Activated B cell treated with CpG ODN at 0.5 μM for 24 hours (primary cell): ENCODE measurements at places on chromosomes 4 and X.

DNA sequence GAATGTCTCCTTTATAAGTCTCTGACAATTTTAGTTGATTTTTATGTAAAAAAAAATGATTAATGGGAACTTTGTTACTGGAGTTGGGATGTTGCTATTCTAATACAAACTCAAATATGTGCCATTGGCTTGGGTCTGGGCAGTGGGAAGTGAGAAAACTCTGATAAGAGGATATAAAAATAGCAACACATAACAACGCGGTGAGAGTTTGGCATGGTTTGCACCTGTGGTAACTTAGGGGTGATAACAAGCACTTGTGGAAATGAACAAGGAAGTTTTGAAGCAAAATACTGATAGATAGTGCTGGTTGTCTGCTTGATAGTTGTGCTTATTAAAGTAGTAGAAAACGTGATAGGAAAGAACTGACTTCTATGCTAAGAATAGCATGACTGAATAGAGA lies 743.3 kb upstream of the AGA start:
- DNase-seq, result no peak

GRCh38 chr4:36692586-36692985 lies 411.2 kb downstream of the DTHD1 start:
- no peak for DNase-seq

DNA sequence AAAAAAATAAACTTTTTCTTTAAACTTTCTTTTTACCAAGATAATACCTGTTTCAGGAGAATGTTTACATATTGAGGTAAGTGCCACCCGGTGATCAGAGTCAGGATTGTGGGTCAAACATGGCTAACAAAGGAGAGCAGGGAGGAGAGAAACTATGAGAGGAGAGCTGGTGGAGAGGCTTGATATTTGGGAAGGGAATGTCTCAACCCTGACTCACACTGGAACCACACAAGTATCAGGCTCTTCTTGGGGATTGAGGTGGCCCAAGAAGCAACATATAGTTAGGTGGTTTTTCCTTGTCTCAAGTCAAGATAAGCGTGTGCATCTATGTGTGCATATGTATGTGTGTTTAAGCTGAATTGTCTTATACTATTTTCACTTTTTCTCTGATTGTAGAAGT lies 6.7 kb downstream of the TCEAL1 start:
- no peak for DNase-seq

GRCh38 chrX:41036668-41037326 lies 48.4 kb upstream of the USP9X start:
- DNase-seq, result no peak

DNA sequence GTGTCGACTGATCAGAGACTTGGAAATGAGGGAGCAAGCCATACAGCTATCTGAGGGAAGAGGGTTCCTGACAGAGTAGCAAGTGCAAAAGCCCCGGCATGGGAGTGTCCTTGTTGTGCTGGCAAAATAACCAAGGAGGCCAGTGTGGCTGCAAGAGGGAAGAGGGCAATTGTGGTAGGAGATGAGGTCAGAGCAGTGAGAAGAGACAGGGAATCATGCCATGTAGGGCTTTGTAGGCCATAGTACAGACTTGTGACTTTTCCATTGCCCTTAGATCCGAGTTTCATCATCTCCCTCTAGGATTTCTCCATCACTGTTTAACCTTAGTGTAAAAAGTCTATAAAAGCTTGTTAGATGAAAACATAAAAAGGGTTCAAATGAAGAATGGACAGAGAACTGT lies 76.2 kb downstream of the DOCK11 start:
- DNase-seq, result no peak

DNA sequence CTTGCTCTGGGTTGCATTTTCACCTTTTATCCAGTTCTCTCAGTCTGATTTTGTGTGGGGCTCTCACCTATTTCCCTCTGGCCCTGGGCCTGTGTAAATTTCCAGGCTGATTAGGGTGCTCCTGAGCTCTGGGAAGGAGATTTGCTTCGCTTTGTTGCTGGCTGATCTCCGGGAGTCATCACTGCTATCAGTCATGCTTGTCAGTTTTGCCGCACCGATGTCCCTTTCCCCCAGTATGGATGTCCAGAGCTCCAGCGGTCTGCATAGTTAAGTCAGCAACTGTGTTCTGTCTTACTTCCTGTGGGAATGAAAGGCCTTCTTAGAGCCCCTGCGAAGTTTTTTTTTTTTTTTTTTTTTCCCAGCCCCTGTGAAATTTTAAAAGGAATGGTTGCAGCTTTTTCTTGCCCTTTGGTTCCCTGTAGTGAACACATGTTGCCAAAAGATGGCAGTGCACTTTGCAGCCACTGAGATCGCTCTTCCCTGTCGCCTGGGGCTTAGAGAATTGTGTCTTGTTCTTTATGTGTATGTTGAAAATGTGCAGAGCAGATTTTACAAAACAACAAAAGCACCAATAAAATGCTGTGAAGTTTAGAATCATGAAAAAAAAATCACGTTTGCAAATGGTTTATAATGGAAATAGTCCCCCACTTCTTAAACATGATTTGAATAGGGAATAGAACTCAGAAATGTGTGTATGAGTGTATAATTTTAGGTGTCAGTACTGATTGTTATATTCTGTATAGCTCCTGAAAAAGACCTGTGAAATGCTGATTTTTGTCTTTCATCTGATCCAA lies 109.1 kb upstream of the SLC4A4 start:
- no peak for DNase-seq

GRCh38 chrX:7444967-7445366 lies 297.0 kb upstream of the PUDP start:
- DNase-seq, result no peak

DNA sequence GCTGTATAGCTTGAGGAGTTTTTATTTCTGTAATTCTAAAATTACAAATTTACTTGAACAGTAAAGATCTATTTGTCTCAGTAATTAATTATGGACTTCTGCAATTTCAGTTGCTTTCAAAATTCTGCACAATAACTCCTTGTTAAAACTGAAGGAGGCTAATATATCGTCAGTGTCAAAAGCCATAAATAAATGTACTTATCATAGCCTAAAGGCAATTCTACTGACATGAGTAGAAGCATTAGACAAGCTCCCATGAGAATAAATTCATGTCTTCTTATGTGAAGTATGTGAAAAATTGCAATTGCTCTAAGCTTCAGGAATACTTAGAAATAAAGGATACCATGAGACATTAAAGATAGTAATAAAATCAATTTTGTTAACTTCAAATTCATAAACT lies 381.2 kb upstream of the PCDH10 start:
- DNase-seq, result no peak

DNA sequence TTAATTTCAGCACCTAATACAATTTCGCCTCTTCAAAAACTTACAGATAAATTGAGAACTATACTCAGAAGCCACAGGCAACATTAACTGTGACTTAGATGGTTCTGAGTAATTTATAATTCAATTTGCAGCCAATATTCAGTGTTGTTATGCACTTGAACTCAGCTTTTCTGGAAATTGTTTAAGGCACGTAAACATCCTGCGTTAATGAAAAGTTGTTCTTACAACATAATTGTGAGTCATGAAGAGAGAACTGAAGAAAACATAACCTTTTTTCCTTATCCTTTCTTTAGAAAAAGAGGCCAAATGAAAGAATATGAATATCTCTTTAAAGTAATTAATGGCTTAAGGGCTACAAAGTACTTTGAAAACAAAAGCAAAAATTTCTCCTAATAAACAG lies 16.6 kb upstream of the H2AZ1 start:
- no peak for DNase-seq

GRCh38 chr4:5018096-5018495 lies 1.2 kb downstream of the CYTL1 start:
- no peak for DNase-seq

DNA sequence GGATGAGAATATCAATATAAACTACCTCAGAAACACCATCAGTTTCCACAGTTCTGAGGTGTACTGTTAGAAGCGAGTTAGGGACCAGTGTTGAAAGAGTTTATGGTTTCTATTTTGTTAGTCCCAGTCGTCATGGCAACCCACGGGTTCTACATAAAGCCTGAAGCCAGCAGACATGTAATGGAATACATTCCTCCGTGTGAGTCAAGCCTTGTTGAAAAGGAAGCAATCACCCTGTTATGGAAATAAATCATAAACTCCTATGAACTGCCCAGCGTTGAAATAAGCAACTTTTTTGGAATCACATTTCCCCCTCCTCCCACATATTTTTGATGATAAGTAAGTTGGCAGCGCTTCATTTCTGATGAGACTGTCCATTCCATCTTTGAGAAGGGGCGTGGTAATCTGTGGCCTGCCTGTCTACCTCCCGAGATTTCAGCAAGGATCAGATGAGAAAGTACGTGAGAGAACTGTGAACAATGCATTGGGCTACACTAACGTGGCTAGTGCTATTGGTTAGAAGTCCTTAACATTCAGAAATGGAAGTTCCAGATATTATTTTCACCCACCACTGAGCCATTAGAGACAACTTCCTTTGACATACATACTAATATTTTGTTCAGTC lies 40.4 kb upstream of the PDHA1 start:
- no peak for DNase-seq
